Cerebellar nuclear complex (tissue), 1 donor: ENCODE measurements at places on chromosomes 12 and 14.

GRCh38 chr12:117045160-117046010 is 53.8 kb downstream of the TESC start:
- no peak for DNase-seq

GRCh38 chr12:109475993-109476806 is 900 bp downstream of the KCTD10 start:
- no peak for DNase-seq

- no peak for DNase-seq
These were observed 696.3 kb upstream of the USP15 start for GRCh38 chr12:61563665-61564450.

GRCh38 chr12:47991106-47992061 is 12.9 kb downstream of the COL2A1 start:
- no peak for DNase-seq

DNA sequence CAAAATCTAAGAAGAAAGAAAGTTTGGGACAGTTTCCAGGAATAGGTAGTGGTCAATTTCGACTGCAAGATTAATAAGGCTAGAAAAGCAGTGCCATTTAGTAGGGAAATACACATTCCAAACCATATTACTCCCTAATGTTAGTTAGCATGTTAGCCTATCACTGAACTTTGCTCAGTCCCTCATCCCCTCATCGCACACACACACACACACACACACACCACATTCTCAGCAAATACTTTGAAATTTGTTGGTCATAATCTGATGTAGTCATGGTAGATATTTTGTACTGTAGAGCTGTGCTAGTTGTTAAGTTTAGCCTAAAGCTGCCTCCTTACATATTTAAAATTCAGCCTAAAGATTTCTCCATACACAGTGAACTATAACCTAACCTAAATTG is 64.0 kb downstream of the MYF5 start:
- DNase-seq, result no peak

GRCh38 chr12:76777765-76778216 is 13.9 kb downstream of the ZDHHC17 start:
- no peak for DNase-seq

- no peak for DNase-seq
These were observed 8.9 kb upstream of the MSRB3 start for GRCh38 chr12:65269603-65270002.

- DNase-seq, result no peak
These were observed 75.4 kb upstream of the FKBP4 start for GRCh38 chr12:2719392-2719791.

DNA sequence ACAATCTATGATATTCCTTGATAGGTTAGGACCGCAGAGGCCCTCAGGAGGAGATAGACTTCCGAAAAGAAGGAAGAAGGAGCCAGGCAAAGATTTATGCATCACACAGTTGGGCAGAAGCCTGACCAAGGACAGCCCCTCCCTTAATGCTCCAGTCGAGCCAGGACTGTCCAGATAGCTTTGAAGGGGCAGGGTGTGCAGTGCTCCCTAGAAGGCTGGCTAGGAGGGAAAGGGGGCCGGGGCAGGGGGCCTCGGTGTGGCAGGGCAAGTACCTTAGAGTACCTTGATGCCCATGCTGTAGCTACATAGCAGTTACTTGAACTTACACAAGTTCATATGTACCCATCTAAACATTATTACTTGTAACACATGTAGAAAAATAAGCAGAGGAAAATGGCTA is 94.7 kb upstream of the NOS1 start:
- no peak for DNase-seq

DNA sequence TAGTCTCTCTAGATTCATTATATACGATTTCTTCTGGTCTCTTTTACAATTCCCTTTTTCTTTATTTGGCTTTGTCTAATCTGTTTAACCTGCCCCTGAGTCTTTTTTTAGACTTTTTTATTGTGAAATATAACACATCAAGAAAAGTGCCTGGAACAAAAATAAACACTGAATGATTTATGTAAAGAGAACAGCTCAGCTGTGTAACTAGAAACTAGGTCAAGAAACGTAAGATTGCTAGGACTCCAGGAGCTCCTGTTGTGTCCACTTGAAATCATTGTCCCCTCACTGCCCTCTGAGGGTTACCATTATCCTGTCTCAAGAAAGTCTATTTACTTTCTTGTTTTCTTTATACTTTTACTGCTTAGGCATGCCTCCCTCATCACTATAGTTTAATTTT is 23.1 kb downstream of the EXD2 start:
- no peak for DNase-seq

- DNase-seq, result no peak
These were observed 18.7 kb downstream of the DTX1 start for GRCh38 chr12:113075137-113075683.
